ENCODE measurements at places on chromosomes 3 and 15.

DNA sequence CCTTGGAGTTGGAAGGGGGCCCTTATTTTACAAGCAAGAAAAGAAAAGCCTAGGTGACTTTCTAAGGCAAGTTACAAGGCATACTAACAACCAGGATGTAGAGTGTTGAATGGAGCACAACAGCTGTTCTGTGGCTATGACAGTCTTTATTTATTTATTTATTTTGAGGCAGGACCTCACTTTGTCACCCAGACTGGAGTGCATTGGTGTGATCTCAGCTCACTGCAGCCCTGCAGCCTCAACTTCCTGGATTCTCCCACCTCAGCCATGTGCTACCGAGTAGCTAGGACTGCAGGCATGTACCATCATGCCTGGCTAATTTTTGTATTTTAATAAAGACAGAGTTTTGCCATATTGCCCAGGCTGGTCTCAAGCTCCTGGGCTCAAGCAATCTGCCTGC, 973.4 kb downstream of the ROBO1 start:
- no peak for DNase-seq

- DNase-seq: no peak
These were observed 43.2 kb downstream of the TMEM39A start for GRCh38 chr3:119420196-119420595.

GRCh38 chr3:132966374-132966773, 71.8 kb upstream of the TMEM108 start:
- DNase-seq: no peak

DNA sequence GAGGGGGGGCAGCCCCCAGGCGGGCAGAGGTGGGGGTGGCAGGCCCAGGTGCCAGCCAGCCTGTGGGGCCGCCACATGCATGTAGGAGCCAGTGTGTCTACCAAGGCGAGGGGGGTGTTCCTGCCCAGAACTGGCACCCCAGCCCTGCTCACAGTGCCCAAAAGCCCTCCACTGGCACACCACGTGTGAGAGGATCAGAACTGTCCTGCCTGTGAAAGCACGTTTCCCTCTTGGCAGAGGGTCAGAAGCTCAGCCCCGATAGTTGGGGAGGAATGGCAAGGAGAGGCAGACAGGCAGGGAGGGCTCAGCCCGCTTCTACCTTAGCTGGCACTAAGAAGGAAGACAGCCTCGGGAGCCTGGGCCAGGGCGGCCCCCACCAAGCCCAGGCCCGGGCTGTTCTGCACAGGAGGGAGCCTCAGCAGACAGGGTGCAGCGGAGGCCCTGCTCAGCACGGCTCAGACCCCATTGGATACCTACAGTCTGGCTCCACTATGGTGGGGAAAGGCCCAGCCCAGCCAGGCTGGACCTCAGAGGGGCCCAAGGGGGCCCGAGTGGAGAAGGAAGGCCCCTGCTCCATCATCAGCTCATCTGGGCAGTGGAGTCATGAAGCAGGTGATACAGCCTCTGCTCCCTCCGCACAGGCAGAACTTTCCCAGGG, 84.8 kb upstream of the LINGO1 start:
- no peak for DNase-seq

- no peak for DNase-seq
These were observed 3.1 kb downstream of the SLC51B start for GRCh38 chr15:65048241-65048640.
